Fibroblast of villous mesenchyme (primary cell): ENCODE measurements at places on chromosomes 2 and 18.

DNA sequence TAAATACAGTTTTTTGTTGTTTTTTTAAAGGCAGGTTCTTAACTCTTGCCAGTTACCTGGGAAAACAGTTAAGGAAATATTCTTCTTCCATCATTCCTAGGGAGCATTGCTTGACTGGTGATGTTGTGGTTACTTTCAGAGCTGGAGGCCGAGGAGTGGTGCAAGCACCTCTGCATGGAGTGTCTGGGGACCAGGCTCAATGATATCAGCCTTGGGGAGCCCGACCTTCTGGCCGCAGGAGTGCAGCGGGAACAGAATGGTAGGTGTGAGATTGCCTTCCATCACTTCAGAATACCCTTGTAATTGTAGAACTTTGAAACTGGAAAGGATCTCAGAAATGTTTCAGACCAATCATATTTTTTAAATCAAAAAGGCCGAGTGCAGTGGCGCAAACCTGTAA is 270.1 kb downstream of the CD226 start:
- no peak for DNase-seq

- DNase-seq = no peak
Measured at GRCh38 chr2:75539955-75540716, 20.6 kb downstream of the EVA1A start.

DNA sequence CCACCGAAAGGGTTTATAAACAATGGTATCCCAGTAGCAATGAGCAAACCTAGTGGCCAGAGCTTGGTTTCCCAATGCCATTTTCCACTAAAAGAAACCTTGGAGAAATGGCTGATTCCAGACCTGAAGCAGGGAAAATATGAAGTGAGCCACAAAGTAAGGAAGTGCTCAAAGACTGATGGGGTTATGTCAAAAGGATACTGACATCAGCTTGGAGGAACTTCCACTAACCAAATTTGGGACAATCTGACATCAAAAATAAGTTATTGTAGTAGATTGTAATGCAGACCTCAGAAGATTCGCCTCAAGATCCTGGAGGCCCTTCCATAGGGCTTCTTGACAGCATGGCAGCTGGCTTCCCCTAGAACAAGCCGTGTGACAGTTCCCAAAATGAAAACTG is 79.4 kb upstream of the SP3 start:
- no peak for DNase-seq

- no peak for DNase-seq
Measured at GRCh38 chr18:70507970-70508369, 219.1 kb downstream of the SOCS6 start.
